Glomerular endothelial cell (primary cell): ENCODE measurements at places on chromosomes 13 and 19. TPM values are rescaled to one million over a fixed set of nuclear protein-coding genes. Genes with fewer than 3 reads are reported as not detected.

The FFAR1 gene
- not detected in 2 replicates for total RNA-seq

The ARRDC2 gene
- total RNA-seq = 15.5 and 38.1 TPM in 2 replicates

The RASAL3 gene
- 18.1 and 18.6 TPM in 2 replicates for total RNA-seq

The SIN3B gene
- 45.9 and 76.2 TPM in 2 replicates for total RNA-seq

The ZNF416 gene
- 4.4 and 5.0 TPM in 2 replicates for total RNA-seq

The LAIR1 gene
- total RNA-seq = not detected in 2 replicates

The TMEM145 gene
- total RNA-seq = 0.29 TPM in 1 of 2 replicates, not detected in the other

The B3GNT8 gene
- 0.19 and 5.5 TPM in 2 replicates for total RNA-seq

The ZNF208 gene
- total RNA-seq = 0.53 TPM in 1 of 2 replicates, not detected in the other

The TSC22D1 gene
- total RNA-seq = 61.7 and 79.9 TPM in 2 replicates

The IGFL2 gene
- total RNA-seq = not detected in 2 replicates

The KLK11 gene
- total RNA-seq = not detected in 2 replicates

The STARD13 gene
- 20.6 and 28.4 TPM in 2 replicates for total RNA-seq
